Small intestine (tissue), 16 donors: ENCODE measurements at places on chromosomes 5 and 9.

- DNase-seq = no peak
These were observed 21.7 kb downstream of the ALG2 start for GRCh38 chr9:99199938-99200539.

DNA sequence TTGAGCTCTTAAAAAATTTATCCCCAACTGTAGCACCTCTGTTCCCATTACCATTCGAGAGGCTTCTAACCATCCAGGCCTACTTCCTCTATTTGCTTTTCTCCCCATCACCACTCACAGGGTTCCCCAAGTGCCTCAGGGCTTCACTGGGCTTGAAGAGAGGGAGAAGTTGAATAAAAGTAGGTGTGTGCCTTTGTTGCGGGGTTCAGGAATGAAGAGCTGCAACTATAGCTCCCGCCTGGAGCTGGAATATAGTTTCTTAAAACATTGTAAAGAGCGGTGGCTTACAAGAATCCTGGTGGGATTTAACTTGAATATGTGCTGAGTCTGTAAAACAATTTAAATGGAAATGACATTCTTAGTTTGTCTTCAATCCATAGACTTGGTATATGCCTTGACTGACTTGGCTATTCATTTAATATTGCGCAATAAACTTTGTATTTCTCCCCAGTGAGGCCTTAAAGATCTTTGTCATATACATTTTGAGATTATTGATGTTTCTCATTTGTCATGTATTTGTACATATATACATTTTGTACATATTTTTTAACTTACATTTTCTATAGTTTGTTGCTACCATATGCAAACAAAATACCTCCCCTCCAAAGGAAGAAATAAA, 7.2 kb downstream of the ENTREP1 start:
- DNase-seq = no peak

DNA sequence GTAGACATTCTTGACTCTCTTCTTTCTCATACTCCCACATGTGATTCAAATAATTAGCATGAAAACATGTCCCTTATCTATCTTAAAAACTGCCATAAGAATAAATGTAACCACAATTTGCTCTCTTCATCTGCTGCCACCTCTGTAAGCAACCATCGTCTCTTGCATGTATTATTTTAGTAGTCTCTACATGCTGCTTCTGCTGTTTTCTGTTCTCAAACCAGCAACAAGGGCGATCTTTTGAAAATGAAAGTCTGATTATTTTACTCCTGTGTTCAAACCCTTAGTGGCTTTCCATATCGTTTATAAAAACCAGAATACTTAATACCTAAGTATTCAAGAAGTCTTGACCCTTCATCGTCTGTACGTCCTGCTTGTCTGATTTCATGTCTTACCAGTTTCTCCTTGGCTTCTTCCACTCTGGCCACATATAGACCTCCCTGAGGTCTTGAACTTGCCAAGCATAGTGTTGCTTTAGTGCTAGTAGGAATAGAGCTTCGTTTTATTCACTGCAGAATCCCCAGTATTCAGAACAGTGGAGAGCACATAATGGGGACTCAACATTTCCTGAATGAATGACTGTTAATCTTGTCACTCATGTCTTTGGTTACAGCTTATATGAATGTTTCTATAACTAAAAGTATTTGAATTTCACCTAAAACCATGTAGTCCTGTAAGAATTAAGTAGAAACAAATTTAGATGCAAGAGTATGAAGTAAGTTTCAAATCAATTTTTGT, 10.6 kb downstream of the CDC42SE2 start:
- no peak for DNase-seq

- no peak for DNase-seq
These were observed 411.4 kb downstream of the MAT2B start for GRCh38 chr5:163916861-163917260.

- DNase-seq = no peak
These were observed 11.5 kb upstream of the PRRC1 start for GRCh38 chr5:127505905-127506304.

- DNase-seq = no peak
These were observed 34.7 kb downstream of the LPCAT1 start for GRCh38 chr5:1488882-1489680.

DNA sequence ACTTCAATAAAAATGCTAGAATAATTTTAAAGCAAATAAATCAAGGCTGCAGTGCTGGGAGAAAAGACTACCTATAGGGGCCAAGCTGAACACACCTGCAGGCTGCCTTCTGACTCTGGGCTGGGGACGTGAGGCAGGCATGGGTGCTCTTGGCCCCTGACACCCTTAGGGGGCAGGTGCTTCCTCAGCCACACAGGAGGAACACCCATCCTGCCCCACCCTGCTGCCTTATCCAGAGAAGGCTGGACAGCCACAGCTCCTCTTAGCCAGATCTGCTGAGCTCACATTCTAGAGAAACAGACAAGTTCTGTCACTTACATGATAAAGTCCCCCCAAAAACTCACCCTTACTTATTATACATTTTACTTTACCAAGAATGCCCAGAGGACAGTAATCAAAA, 6.6 kb upstream of the LMX1B start:
- no peak for DNase-seq

DNA sequence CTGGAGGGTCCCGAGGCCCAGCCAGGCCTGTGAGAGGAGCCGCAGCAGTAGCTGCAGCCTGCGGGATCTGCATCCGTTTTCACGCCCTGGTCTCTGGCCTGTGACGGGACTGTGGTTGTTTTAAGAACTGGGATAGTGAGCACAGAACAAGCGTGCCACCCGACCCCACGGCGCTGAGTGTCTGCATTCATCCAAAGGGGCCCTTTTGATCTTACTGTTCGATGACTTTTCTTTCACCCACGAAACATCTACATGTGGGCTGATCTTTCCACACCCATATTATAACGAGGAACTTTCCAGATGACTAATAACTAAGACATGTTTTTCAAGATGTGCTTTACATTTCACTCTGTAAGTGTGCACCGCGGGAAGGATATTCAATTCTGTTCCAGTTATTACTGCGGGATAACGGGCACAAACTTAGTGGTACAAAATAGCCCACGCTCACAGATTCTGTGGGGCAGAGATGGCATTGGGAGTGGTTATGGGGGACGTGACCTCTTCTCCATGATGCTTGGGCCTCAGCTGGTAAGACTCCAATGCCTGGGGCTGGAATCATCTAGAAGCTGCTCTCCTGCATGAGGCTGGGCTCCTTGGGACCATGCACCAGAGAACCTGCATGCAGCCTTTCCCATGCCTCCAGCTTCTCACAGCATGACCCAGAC, 165.0 kb downstream of the SYK start:
- no peak for DNase-seq

DNA sequence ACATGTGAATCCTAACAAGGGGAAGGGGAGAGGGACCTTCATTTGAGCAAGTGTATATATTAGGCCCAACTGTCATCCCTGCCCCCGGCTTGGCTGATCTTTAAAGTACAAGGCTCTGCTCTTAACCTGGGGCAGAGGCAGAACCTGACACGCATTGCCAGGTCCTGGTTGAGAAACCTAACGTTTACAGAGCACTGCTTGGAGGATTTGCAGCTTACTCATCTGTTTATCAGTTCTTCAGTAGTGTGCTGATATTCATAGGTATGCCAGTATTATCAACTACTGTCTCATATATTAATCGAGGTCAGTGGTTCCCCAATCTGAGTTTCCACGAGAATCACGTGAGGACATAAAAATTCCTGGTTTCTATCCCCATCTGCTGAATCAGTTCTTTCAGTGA, 50.4 kb downstream of the ACO1 start:
- no peak for DNase-seq

GRCh38 chr5:39518516-39518915, 93.7 kb upstream of the DAB2 start:
- DNase-seq = no peak

DNA sequence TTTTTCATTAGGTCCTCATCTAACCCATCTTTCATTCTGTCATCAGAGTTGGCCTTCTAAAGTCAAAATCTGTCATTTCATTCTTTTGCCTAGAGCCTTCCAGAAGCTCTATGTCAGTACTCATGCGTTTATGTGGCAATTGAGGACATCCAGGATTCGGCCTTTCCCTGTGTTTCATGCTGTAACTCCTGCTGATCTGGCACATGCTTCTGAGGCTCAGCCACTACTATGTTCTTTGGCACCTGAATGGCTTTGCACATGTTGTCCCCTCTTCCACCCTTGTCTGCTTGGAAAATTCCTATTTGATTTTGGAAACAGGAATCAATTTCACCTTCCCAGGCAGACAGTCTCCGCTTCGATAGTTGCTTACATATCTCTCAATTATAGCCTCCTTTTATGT, 84.9 kb downstream of the GDNF start:
- no peak for DNase-seq

GRCh38 chr5:4228708-4229107, 633.1 kb downstream of the IRX1 start:
- DNase-seq = no peak

DNA sequence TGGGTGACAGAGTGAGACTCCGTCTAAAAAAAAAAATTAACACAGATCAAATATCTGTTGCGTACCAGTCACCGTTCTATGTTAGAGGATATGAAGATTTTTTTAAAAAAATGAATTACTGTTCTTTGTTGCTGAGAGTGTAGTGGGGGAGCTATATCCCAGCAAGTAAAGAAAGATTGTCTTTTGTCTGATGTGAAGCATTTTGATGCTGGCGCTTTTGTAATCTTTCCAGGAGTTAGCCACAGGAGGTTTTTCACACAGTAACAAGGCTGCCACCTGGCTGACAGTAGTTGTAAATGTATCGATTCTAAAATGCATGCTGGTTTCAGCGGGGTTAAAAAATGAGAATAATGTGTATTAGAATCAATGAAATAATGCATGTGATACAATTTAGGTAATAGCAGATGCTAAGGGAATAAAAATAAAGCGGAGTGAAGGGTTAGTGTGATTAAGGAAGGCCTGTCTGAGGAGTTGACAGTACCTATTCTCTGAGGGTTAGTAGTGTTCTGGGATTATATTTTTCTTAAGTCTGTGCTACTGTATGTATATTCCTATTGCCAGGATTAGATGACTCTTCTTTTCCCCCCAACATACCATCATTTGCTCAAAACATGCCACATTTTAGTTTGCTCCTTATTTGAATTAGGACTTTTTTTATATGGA, 3.4 kb downstream of the LMNB1 start:
- DNase-seq = peak; percentile 66

- no peak for DNase-seq
These were observed 325.4 kb downstream of the TMEM38B start for GRCh38 chr9:106019702-106020101.

DNA sequence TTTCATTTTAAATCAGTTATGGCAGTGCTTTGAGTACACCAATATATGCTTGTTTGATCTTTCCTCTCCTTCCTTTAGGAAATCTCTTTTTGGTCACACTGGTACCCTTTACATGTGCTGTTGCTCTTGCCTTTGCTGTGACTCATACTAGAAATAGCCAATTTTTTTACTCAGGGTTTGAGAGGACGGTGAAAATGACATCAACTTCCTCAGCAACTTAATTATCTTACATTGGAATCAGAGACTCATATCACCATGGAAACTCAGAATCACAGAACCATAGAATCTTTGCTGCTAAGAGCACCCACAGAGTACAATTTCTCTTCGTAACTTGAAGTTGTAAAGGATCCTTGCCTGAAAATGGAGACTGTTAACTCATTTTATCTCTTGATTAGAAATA, 13.8 kb upstream of the ZNF300 start:
- DNase-seq = no peak
